Naive B cell (primary cell): ENCODE measurements at places on chromosomes 2 and 18. TPM values are rescaled to one million over a fixed set of nuclear protein-coding genes. Genes with fewer than 3 reads are reported as not detected.

DNA sequence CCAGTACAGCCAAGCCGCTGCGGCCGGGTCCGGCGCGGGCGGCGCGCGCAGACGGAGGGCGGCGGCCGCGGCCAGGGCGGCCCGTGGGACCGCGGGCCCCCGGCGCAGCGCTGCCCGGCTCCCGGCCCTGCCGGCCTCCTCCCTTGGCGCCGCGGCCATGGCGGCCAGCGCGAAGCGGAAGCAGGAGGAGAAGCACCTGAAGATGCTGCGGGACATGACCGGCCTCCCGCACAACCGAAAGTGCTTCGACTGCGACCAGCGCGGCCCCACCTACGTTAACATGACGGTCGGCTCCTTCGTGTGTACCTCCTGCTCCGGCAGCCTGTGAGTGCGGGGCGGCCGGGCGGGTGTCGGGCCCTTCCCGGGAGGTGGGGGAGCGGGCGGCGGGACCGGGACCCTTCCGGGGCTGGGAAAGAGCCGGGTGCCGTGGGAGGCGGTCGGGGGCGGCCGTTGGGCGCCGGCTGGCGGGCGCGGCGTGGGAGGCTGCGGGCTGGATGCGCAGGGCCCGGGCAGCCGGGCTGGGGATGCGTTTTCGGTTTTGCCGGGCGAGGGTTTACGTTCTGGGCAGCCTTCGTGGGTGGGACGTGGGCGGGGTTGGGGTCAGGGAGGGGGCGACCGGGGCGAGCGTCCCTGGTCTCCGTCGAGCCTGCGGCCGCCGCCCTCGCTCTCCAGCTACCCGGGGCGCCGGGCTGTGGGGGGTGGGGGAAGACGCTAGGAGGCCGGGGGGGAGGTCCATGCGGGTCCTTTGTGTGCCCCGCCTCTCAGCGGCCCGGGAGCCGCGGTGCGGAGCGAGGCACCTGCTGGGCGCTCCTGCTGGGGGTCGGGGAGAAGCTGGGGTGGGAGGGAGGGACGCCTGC is 537 bp downstream of the AGFG1 start:
- peaks cover 43% of the 10 kb centered on the region for H3K4me1 ChIP-seq
- no peaks in the 10 kb centered on the region for H3K36me3 ChIP-seq
- H3K4me3 ChIP-seq = peak overlapping the region; percentile 97
- DNase-seq = peak; percentile 57
- peak overlapping the region; percentile 82 for H3K27ac ChIP-seq

DNA sequence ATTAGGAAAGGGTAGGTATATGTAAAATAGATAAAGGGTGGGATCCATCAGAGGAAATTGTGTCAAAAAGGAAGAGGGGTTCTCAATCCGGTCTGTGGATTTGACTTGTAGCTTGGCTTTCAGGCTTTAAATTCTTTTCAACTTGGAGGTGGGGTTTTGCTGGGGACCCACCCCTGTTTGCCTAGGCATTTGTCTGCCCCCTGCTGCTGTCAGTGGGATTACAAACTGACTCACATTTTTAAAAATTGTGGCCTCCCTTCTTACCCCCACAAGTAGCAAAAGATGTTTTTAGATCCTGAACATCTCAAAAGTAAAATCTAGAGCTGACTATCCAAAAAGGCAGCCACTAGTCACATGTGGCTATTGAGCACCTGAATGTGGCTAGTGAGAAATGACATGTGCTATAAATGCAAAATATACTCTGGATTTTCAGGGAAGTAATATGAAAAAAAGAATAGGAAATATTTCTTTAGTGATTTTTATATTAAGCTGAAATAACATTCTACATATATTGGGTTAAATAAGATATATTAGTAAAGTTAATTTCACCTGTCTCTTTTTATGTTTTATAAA is 178.9 kb downstream of the GFPT1 start:
- no peak for DNase-seq
- H3K36me3 ChIP-seq = no peaks in the 10 kb centered on the region
- H3K4me1 ChIP-seq = no peaks in the 10 kb centered on the region
- peaks cover 14% of the 10 kb centered on the region for H3K27me3 ChIP-seq

DNA sequence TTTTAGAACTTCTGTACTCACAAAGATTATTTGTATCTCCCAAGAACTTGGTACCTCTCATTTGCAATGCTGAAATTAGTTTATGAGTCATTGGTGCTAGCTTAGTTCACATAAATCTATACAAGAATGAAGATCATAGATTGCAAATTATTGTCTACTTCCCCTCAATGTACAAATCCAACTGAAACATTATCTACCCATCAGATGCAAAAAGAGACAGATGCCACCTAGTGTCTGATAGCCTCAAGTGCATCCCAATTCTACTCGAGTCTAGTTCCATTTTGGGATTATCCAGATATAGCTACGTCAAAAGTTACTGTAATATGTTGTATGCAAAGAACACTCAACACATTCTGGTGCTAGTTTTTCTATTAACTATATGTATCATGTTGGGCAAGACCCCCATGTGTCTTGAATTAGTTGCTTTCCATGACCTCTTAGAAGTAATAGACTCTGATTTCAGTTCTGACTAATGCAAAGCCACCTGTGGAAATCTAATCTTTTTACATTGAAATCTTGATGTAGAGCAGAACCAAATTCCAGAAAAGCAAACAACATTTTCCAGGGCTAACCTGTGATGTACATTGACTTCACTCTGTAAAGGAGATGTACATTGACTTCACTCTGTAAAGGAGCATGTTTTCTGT is 210.0 kb downstream of the RBM43 start:
- H3K27ac ChIP-seq = no peak overlapping the region
- H3K27me3 ChIP-seq = peaks cover 15% of the 10 kb centered on the region
- H3K36me3 ChIP-seq = no peaks in the 10 kb centered on the region
- no peak overlapping the region for H3K4me3 ChIP-seq
- H3K4me1 ChIP-seq = no peaks in the 10 kb centered on the region

DNA sequence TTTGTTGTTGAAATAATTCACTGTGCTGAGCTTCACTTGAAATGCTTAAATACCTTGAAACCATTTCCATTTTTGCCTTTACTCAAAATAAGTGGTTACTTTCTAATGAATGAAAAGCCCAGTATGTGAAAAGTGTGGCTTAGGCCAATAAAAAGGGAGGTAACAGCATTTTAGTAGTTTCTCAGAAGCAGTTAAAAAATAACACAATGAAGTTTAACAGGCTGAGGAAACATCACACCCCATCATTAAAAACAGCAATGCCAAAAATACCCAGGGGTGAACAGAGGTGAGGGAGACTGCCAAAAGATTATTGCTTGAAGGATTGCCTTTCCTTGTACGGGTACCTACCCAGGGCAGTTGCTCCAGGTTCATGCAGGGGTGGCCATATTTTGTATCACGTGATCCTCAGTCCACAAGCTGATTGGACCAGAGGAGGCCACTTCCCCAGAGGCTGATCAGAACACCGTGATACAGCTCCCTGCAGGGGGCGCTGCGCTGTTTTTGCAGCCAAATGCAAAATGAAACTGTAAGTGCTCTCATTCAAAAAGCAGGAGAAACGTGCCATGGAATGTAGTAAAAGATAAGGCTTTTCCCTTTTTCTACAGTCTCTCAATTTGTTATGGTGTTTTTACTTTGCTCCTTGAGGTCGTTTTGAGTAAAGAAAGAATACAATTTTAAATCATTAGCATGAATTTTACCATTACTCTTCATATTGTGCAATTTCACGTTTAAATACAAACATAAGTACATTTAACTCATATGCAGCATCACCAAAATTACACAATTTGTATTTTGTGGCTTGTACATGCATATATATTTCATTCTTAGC is 70.2 kb upstream of the SH3BP4 start:
- H3K27me3 ChIP-seq = peaks cover 7% of the 10 kb centered on the region
- H3K36me3 ChIP-seq = peaks cover 8% of the 10 kb centered on the region
- no peak overlapping the region for H3K27ac ChIP-seq

Gene TDRD15
- not detected for polyA plus RNA-seq
